Right cardiac atrium (tissue), 5 donors: ENCODE measurements at places on chromosomes 7 and 10. TPM values are rescaled to one million over a fixed set of nuclear protein-coding genes. Genes with fewer than 3 reads are reported as not detected.

DNA sequence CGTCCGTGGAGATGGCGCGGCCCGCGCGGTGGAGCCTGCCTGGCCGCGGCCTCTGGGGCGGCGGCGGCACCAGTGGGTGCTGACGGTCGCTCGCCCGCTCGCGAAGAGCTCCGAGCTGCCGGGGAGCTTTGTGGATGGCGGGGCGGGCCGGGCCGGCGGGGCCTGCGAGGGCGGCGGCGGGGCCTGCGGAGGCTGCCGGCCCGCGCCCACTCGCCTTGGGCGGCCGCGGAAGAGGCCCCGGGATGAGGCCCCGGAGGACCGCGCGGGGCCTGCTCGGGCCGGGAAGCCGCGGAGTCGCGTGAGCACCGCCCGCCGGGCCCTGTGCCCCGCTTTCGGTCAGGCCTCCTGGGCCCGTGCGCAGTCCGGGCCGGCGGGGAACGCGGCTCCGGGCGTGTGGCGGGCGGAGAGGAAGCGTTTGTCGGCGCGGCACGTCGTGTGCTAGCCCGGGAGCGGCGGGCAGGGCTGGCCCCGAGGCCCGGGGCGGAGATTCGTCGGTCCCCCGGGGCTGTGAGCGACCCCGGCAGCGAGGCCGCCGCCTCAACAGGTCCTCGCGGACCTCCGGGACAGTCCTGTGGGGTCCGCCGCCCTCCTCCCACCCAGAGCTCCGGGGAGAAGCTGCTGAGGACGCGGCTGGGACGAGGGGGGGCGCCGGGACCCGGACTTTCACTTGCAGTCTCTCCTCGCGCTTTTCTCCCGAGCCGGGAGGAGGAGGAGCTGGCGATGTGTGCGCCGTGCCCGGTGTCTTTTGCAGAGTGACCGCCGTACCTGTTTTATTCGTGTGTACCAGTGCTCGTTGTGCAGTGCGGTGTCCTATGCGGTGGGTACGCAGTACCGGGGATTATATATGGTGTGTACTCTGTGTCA, 578 bp downstream of the ZMYND11 start:
- DNase-seq = peak; percentile 86

DNA sequence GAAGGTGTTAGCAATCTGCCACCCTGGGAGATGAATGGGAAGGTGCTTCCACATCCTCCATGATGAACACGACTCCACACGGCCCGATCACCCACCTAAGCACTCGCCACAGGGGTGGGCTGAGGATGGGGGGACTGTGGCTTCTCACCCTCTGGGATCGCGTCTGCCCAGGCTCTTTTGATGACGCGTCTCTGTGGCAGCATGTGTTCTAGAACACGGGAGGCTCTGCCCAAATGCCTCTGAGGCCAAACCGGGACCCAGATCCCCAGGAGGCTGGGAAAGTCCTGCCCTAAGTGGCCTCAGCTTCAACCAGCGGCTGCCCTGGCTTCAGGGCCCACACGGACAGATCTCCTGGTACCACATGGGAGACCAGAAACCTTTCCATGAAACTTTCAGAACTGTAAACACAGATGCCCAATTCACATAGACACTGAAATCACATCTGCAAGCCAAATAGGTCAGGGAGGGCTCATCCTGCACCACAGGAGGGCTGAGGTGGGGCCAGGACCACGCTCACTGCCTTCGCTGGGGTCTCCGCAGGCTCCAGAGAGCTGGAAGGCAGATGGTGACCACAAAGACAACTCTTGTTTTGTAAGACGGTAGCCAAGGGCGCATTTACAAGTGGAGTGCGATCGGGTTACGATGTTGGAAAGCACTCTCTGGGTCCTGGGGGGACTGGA, 200.6 kb downstream of the PTPRN2 start:
- DNase-seq = no peak

DNA sequence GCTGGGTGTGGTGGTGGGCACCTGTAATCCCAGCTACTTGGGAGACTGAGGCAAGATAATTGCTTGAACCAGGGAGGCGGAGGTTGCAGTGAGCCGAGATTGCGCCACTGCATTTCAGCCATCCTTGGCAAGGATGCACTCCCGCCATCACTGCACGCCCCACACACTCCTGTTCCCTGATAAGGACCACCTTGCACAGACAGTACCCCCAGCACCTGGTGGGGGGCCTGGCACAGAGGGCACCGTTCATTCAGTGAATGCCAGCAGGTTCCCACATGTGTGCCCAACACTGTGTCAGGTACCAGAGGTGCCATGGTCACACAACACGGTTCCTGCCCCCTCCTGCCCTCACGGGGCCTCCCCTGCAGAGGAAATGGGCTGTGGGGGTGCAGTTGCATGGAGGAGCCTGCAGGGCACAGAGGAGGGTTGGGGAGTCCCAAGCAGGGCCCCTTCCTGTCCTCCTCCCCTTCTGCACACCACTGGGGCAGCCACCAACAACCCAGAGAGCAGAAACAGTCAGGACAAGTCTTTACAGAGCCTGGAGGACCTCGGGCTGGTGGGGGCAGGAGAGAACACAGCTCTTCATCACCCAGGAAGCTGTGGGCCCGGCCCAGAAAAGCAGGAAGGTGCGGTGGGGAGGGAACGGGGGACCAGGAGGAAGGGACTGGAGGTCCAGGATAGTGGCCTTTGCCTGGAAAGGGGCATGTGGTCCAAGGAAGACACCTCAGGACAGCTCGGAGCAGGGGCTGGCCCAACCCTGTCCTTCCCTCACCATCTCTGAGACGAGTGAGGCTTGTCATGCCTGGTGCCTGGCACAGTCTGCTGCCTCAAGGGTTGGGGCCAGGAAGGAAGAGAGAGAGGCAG, 7.1 kb downstream of the CRYGN start:
- DNase-seq = no peak

- DNase-seq = no peak
These were observed 3.0 kb upstream of the JAZF1 start for GRCh38 chr7:28183627-28184026.

- DNase-seq = no peak
These were observed 164.7 kb downstream of the ZMYND11 start for GRCh38 chr10:299969-300368.

- no peak for DNase-seq
These were observed 333.7 kb upstream of the PODXL start for GRCh38 chr7:131890176-131890575.

GRCh38 chr7:4022265-4022664, 659.8 kb upstream of the FOXK1 start:
- DNase-seq = no peak

GRCh38 chr7:150405584-150406311, 26.6 kb downstream of the ZNF775 start:
- DNase-seq = no peak

- peak; percentile 38 for DNase-seq
These were observed 70.1 kb downstream of the ELFN1 start for GRCh38 chr7:1740214-1740613.

GRCh38 chr10:49165821-49166483, 22.2 kb downstream of the TMEM273 start:
- DNase-seq = no peak

The GHRHR gene
- not detected for total RNA-seq

The TEX47 gene
- not detected for total RNA-seq

The SAP25 gene
- total RNA-seq = 1.4 TPM

The AKR1D1 gene
- total RNA-seq = not detected

The CUL1 gene
- 52.8 TPM for total RNA-seq

The THAP5 gene
- 30.9 TPM for total RNA-seq

The CACNB2 gene
- total RNA-seq = 41.0 TPM
